ENCODE measurements at places on chromosomes 11 and 22.

DNA sequence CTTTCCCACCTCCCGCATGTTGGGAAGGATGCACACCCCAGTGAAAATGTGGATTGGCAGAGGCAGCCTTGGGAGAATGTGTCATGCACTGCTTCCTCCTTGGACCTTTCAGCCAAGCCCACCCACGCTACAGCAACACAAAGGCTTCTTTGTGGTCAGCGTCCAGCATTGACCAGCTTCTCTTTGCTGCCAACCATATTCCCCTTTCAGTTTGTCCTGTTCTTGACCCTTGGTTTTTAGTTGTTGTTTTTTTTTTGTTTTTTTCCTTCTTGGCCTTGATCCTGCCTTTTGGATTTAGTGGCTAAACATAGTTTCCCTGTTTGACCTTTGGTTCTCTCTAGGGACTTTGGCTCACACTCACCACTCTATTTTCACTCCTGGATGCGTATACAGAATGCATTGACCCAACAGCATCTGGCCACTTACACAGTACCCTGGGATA is 573.6 kb downstream of the INSC start:
- DNase-seq = peak; percentile 61

- DNase-seq = no peak
These were observed 2.7 kb upstream of the ACY3 start for GRCh38 chr11:67652965-67653845.

GRCh38 chr11:65356394-65356972 is 1.9 kb downstream of the TIGD3 start:
- DNase-seq = no peak

GRCh38 chr11:10418259-10418949 is 36.7 kb upstream of the AMPD3 start:
- DNase-seq = peak; percentile 59

GRCh38 chr11:100703801-100704575 is 16.9 kb downstream of the ARHGAP42 start:
- no peak for DNase-seq

- no peak for DNase-seq
These were observed 10.8 kb downstream of the C1QTNF6 start for GRCh38 chr22:37177221-37177620.

- DNase-seq = peak; percentile 75
These were observed 14.2 kb downstream of the TP53I11 start for GRCh38 chr11:44936525-44936924.

- DNase-seq = no peak
These were observed 1.0 kb downstream of the CABP4 start for GRCh38 chr11:67456068-67456705.

Measured in fibroblast of mammary gland (primary cell).